ENCODE measurements at places on chromosomes 5 and 9.

DNA sequence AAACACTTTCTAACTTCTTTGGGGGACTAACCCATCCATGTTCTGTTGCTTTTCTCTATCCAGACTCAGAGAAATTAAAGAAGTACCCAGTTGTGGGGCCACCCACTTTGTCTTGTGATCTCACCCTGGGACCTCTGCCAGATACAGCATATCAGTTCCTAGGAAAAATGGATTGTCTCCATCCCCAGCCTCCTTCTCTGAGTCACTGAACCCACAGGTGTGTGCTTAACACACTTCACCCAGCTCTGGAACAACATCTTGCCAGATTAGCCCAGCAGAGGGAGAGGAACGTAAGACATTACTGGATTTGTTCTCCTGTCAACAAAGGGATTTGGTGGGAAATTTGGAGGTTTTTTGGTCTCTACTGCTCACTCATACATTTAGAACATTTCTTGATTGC lies 19.2 kb downstream of the FAM240B start:
- no peak for DNase-seq
- H3K4me3 ChIP-seq: no peak overlapping the region
- H3K27ac ChIP-seq: no peak overlapping the region
- no peaks in the 10 kb centered on the region for H3K4me1 ChIP-seq

- no peak overlapping the region for H3K27ac ChIP-seq
- no peak overlapping the region for H3K4me3 ChIP-seq
- no peaks in the 10 kb centered on the region for H3K27me3 ChIP-seq
- no peak for DNase-seq
Measured at GRCh38 chr5:53575831-53576230, 15.4 kb downstream of the NDUFS4 start.

DNA sequence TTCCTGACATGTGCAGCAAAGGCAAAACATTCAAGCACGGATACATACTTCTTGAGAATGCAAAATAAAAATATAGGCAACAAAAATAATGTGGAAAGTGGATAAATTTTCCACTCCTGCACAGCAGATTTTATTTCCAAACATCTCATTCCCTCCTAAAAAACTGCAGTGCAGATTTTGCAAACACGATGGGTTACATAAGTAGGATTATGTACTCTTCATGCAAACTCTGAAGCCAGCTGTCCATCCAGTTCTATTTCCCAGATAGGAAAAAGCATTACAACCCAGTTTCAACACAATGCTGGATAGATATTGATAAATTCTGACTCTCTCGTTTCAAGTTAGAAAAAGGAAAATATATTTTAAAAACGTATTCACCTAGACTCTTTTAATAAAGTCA lies 52.7 kb upstream of the CCNG1 start:
- H3K27ac ChIP-seq: no peak overlapping the region
- no peak for DNase-seq
- H3K27me3 ChIP-seq: no peaks in the 10 kb centered on the region
- no peak overlapping the region for H3K4me3 ChIP-seq
- H3K4me1 ChIP-seq: no peaks in the 10 kb centered on the region

DNA sequence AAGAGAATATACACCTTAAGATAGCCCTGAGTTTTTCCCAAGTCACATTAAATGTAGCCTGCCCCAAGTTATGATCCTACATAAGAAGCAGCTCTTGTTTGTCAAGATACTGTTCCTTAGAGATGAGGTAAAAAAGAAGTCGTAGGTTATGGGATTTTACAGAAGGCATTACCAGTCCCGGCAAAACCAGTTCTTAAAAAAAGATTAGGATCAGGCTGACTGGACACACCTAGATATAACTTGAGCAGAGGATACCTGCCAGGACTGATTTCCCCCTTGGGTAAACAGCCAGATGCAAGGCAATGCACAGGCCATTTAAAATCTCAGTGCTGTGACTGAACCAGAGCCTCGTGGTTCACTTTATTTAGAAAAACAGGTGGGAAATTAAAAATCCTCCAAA lies 14.1 kb upstream of the SEMA5A start:
- H3K27me3 ChIP-seq: no peaks in the 10 kb centered on the region
- no peak overlapping the region for H3K4me3 ChIP-seq

DNA sequence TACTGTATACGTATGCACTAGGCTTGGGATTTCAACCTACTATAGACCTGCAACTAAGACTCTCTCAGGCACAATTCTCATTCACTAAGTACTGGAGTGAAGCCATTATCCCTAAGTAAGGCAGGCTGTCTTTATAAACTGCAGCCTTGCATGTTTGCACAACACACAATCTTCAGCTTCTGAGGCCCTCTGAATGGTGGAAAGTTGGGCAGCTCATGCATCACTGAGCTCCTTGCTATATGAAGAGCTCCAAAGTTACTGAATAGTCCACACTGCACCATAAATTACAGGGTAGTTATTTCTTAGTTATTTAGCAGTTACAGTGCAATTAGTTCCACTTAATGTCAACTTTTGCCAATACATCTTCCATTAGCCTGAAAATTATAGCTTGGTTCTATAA lies 384.6 kb downstream of the BRINP1 start:
- no peaks in the 10 kb centered on the region for H3K4me1 ChIP-seq
- no peak overlapping the region for H3K4me3 ChIP-seq
- no peak for DNase-seq

DNA sequence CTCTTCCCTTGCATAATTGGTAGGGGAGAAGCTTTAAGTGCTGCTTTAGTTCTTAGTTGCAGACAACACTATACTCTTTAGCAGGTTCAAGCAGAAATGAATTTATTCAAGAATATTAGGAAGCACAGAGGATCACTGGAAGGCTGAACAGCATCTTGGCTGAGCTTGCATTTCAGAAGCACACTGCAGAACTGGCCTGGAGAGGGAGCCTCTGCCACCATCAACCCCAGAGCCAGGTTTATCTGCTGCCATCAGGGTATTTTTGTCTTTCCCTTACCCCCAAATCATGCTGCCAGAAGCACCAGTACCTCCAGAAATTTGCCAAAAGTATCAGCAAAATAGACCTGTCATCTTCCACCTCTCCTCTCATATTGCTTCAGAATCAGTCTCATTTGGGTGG lies 440.7 kb downstream of the DMAC1 start:
- H3K27me3 ChIP-seq: no peaks in the 10 kb centered on the region
- H3K27ac ChIP-seq: no peak overlapping the region
- H3K36me3 ChIP-seq: no peaks in the 10 kb centered on the region
- DNase-seq: no peak

- no peak overlapping the region for H3K27ac ChIP-seq
- H3K4me3 ChIP-seq: no peak overlapping the region
- no peak for DNase-seq
- no peaks in the 10 kb centered on the region for H3K4me1 ChIP-seq
- H3K27me3 ChIP-seq: no peaks in the 10 kb centered on the region
Measured at GRCh38 chr5:157961176-157961575, 102.2 kb upstream of the CLINT1 start.

DNA sequence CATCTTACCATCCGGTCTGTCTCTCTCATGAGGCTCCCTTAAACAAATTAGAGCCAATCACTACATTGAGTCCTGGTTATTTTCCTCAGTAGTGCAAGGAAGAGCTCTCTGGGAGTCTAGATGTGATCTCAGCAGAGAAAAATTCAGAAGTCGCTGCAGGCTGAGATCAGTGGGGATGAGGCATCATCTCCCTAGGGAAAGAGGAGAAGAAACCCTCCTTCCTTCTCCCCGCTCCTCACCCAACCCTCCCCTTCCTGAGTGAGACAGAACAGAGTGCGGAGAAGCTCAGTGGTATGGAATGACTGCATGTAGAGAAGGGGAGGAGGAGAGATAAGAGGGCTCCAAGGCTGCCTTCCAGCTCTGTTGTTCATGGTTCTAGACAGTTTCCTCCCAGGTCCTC lies 80.5 kb downstream of the PAPPA start:
- H3K4me1 ChIP-seq: no peaks in the 10 kb centered on the region
- no peaks in the 10 kb centered on the region for H3K36me3 ChIP-seq
- no peak overlapping the region for H3K4me3 ChIP-seq
- H3K27ac ChIP-seq: no peak overlapping the region
- H3K27me3 ChIP-seq: no peaks in the 10 kb centered on the region

GRCh38 chr5:140609126-140609525 lies 23.8 kb downstream of the CD14 start:
- H3K27ac ChIP-seq: no peak overlapping the region
- H3K36me3 ChIP-seq: no peaks in the 10 kb centered on the region
- DNase-seq: no peak
- no peaks in the 10 kb centered on the region for H3K4me1 ChIP-seq

DNA sequence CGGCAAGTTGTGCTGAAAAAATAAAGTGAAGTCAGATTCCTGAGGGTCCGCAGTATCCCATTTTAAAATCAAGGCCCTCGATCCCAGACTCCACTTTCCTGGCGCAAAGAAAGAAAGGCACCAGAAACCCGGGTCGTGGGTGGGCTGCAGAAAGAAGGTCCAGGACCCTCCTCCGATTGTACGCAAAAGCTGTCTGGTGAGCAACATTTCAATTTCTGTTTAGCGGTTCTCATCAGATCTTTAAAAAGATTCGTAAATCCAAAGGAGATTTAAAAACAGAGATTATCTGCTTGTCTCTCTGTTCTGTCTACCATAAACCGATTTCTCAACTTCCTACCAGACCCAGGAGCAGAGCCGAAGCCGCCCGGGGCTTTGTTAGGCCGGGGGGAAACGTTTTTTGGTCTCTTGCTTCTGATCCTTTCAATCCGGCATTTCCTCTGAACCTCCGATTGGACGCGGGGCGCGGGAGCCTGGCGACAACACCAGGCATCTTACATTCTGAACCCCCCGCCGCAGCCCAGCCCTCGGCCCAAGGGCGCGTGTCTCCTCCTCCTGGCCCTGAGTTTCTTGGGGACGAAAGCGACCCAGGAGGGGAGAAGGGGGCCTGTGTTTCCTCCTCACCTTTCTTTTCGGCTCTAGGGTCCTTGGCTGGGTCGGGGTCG lies 746 bp downstream of the NKX2-5 start:
- H3K27me3 ChIP-seq: peaks cover 69% of the 10 kb centered on the region
- no peaks in the 10 kb centered on the region for H3K36me3 ChIP-seq
- H3K27ac ChIP-seq: no peak overlapping the region
- no peak overlapping the region for H3K4me3 ChIP-seq
- peaks cover 28% of the 10 kb centered on the region for H3K4me1 ChIP-seq

- H3K4me1 ChIP-seq: peaks cover 10% of the 10 kb centered on the region
- no peak for DNase-seq
- no peaks in the 10 kb centered on the region for H3K36me3 ChIP-seq
- H3K27ac ChIP-seq: no peak overlapping the region
Measured at GRCh38 chr5:40227931-40228330, 451.8 kb upstream of the PTGER4 start.

GRCh38 chr5:19630876-19631275 lies 357.1 kb downstream of the CDH18 start:
- H3K27me3 ChIP-seq: no peaks in the 10 kb centered on the region
- DNase-seq: no peak
- no peak overlapping the region for H3K27ac ChIP-seq

DNA sequence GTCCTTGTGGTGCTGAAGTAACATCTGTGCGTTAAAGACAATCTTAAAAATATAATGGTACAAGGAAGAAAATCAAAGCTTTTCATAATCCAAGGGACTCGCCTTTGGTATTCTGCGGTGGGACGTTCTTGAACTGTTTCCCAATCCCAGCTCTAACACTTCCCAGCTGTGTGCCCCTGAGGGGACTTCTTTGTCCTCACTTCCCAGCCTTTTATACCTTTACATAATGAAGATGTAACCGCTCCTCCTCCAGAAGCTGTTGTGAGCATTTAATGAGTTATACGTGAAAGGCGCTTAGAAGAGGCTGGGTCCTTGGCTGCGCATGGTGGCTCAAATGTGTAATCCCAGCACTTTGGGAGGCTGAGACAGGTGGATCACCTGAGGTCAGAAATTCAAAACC lies 16.9 kb downstream of the STK10 start:
- H3K4me3 ChIP-seq: no peak overlapping the region

DNA sequence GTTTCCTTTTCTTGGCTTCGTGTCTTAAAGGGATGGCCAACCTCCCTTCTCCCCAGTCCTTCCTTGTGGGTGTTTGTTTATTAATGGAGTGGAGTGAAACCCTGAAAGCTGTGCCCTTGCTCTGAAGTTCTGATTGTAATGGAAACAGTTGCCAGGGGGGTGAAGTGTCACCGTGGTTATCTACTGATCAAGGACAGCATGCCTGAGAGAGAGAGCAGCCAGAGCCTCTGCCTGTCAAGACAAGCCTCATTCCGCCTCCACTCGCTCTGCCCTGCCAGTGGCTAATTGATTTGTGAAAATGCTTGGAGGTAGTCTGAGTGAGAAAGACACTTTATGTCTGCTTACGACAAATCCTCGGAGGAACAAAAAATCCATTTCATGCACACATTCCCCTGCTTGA lies 143.7 kb upstream of the SLC30A5 start:
- H3K4me1 ChIP-seq: no peaks in the 10 kb centered on the region
- H3K36me3 ChIP-seq: no peaks in the 10 kb centered on the region
- no peak overlapping the region for H3K4me3 ChIP-seq
- DNase-seq: no peak
- no peaks in the 10 kb centered on the region for H3K27me3 ChIP-seq

GRCh38 chr5:140027807-140028206 lies 15.3 kb downstream of the NRG2 start:
- DNase-seq: no peak
- H3K4me1 ChIP-seq: no peaks in the 10 kb centered on the region
- no peak overlapping the region for H3K4me3 ChIP-seq
- H3K36me3 ChIP-seq: no peaks in the 10 kb centered on the region
- no peak overlapping the region for H3K27ac ChIP-seq

- H3K4me3 ChIP-seq: no peak overlapping the region
- H3K4me1 ChIP-seq: no peaks in the 10 kb centered on the region
- no peak overlapping the region for H3K27ac ChIP-seq
- no peaks in the 10 kb centered on the region for H3K36me3 ChIP-seq
Measured at GRCh38 chr5:14489643-14490042, 91.9 kb upstream of the OTULINL start.

DNA sequence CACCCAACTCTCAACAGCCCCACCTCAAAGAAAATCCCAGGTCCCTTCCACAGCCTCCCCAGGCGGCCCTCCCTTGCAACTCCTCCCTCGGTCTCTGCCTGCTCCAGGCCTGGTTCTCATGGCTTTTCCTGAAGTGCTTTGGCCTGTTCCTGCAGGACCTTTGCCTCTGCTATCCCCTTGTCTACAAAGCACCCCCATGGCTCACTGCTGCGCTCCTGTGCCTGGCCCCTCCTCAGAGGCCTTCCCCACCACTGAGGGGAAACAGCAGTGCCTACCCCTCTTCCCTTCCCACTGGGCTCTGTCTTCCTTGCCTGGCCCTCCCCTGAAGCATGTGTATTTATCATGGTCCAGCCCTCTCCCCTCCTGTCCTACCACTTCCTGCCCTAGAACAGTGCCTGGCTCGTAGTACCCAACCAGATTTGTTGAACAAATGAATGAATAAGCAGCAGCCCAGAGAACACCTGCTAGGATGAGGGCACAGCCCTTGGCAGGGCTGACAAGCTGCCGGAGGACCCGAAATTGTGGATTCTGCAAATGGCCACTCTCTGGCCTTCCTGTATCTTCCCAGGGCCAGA lies 68.6 kb upstream of the LRRTM2 start:
- no peak overlapping the region for H3K27ac ChIP-seq
- H3K27me3 ChIP-seq: no peaks in the 10 kb centered on the region
- no peak overlapping the region for H3K4me3 ChIP-seq
- DNase-seq: no peak
- no peaks in the 10 kb centered on the region for H3K36me3 ChIP-seq

Measured in effector memory CD4-positive, alpha-beta T cell (primary cell).